Mucosa of gallbladder (tissue), 1 donor: ENCODE measurements at places on chromosomes 5 and 9.
A peak's percentile ranks its signal among the peaks of the same experiment; 100 is the strongest.

DNA sequence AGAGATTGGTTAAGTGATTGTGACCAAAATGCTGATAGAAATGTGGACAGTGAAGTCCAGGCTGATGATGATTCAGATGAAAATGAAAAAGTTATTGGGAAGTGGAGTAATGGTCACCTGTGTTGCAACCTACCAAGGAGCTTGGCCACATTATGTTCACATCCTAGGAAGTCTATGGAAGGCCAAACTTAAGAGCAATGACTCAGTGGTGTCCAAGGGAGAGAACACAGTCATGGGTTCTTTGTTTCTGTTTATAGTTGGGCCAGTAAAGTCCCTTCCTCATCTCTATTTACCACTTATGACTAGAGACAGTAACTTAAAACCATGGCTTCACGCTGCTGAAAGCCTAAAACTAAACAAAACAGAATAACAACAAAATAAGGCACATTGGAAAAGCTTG lies 555.3 kb upstream of the DAB2 start:
- no peak for DNase-seq

GRCh38 chr5:1185038-1185627 lies 16.3 kb upstream of the SLC6A19 start:
- DNase-seq = peak; percentile 3

DNA sequence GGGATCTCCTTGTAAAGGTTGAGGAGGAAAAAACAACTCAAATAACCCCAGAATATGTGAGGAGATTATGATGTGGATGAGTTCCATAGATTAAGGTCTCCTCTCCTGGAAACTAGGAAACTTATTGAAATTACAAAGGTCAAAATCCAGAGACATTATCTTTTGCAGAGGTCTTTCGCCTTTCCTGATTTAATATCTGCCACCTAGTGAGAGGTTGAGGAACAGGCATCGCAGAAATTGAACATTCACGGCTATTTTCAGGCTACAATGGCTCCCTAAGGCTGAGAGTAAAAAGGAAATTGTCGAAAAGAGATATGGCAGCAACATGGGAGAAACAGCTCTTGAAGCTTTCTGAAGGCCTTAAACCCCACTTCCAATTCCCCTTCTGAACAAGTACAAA lies 127.5 kb upstream of the PLCXD3 start:
- no peak for DNase-seq

DNA sequence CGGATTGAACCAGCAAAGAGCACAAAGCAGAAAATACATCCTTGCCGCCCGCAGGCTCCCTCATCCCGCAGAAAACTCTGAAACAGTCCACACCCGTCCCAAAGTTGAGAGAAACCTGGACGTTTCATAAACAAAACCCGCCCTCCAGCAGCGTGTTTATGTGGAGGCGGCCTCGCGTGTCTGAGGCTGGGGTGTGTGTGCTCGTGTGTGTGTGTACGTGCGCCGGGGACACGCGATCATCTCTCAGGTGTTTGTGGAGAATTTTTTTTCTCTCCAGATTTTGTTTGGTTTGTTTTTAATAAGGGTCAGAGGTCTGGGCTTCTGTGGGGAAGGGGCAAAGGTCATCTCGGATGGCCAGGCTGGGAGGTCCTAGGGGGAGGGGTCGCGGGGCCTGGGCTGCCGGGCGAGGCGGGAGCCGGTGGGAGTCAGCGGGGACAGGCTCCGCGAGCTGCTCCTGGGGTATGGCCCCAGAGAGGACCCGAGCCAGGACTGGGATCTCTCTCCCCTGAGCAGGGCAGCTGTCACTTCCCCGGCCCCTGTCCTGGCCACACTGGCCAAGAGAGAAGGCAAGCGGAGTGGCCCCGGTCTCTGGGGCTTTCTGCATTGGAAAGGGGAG lies 206.4 kb downstream of the C9orf50 start:
- DNase-seq = no peak

DNA sequence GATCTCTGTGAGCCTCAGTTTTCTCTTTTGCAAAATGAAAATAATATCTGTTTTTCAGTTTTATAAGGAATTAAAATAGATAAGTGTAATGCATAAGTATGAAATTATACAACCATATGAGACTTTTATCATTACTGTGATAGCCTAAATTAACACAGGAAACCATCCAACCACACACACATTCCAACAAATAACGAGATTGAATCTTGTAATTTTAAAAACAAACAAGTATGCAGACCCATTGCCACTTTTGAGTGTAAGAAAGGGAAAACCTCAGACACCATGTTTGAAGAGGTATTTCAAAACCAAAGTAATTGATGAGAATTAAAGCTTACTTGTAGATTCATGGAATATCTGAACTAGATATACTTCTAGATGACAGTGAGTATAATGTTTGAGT lies 32.0 kb downstream of the XRCC4 start:
- no peak for DNase-seq
